AG08396 (cell line): ENCODE measurements at places on chromosomes 1 and 21.

DNA sequence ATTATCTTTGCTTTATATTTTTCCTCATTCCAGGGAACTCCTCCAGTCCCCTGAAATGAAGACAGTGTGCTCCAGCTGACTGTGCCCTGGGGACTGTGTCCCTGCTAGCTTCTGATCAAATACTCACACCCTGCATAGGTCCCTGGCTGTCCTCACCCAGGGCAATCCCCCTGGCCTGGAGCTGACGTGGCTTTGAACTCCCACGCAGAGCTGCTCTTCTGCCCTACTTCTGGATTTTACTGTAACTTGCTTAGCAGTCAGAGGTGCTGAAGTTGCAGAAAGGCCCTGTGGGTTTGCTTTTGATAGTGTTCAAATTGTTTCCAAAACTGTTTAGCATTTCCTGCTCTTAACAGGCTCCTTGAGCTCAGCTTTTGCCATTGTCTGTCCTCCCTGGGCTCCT lies 186.5 kb downstream of the FASLG start:
- DNase-seq, result no peak

GRCh38 chr1:172720339-172720738 lies 61.4 kb downstream of the FASLG start:
- DNase-seq, result no peak

DNA sequence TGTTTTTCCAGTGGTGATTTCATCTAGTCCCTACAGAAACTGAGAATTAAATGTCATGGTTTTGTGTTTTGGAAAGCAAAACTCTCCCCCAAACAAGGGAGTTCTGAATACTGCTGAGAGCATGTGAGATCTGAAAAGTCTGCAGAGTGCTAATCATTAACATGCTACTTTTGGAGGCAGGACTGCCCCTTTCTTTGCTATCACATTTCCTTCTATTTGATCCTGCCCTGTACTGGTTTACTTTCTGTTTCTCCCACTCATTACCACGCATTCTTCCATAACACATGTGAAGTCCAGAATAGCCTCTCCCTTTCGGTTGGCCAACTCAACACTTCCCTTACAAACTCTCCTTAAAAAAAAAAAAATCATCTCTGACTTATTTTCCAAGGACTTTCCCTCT lies 63.6 kb downstream of the GADD45A start:
- DNase-seq, result peak; percentile 50

- no peak for DNase-seq
These were observed 226.2 kb downstream of the AJAP1 start for GRCh38 chr1:4880626-4881025.

GRCh38 chr1:36236302-36236701 lies 12.1 kb downstream of the THRAP3 start:
- DNase-seq, result no peak

- DNase-seq, result no peak
These were observed 20.2 kb upstream of the TCEA3 start for GRCh38 chr1:23444596-23445390.

DNA sequence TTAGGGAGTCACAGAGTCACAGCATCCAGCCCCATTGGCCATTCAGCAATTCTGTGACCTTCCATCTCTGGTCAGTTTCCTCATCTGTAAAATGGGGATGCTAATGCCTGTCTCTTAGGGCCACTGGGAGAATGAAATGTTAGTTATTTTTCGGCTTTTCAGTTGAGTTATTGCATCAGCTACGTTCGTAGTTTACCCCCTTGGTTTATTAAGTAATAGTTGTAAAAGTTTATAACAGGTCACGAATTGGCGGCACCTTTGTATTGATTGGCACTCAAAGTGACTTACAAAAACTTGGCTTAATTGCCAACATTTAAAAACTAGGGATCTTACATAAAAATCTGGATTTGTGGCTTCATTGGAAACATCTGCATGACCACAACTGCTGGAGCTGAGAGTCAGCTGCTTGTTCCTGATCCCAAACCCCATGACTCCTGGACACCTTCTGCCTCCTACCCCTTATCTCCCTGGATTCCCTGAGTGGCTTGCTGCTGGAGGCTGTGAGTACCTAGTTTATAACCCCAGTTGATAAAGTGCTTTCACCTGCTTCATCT lies 23.0 kb upstream of the SLC1A7 start:
- DNase-seq, result no peak

- no peak for DNase-seq
These were observed 42.3 kb downstream of the TCEANC2 start for GRCh38 chr1:54095546-54096226.

DNA sequence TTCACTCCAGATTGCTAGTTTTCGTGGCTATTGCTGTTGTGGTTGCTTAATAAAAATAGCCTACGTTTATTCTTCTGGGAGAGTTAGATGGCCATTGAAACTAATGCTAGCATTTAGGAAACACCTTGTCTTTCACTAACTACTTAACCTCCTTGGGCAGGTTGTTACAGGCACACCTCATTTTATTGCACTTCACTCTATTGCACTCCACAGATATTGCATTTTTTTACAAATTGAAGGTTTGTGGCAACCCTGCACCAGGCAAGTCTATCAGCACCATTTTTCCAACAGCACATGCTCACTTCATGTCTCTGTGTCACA lies 11.3 kb upstream of the MARK1 start:
- DNase-seq, result no peak

- no peak for DNase-seq
These were observed 64.4 kb upstream of the BARHL2 start for GRCh38 chr1:90781534-90781933.

DNA sequence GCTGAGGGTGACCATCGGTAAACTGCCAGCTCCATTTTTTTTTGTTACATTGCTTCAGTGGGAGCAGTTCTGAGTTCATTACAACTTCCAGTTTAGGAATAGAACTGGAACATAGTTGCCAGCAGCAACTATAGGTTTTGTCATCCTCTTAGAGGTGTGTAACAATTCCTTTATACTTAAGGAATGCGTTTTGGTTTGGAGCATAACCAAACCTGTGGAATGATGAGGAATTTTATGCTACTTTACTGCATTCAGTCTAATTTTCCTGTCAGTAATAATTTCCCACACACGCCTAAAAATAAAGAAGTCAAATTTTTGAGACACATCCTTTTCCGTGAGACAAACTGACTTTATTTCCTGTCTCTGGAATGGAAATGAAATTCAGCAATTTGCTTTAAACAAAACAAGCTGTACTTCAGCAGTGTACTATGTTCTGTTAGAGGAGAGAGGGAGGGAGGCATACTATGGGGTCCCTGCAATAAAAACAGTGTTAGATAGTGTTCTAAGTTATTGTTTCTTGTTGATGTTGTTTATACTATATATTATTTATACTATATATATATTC lies 4.8 kb upstream of the AMPD1 start:
- DNase-seq, result no peak

DNA sequence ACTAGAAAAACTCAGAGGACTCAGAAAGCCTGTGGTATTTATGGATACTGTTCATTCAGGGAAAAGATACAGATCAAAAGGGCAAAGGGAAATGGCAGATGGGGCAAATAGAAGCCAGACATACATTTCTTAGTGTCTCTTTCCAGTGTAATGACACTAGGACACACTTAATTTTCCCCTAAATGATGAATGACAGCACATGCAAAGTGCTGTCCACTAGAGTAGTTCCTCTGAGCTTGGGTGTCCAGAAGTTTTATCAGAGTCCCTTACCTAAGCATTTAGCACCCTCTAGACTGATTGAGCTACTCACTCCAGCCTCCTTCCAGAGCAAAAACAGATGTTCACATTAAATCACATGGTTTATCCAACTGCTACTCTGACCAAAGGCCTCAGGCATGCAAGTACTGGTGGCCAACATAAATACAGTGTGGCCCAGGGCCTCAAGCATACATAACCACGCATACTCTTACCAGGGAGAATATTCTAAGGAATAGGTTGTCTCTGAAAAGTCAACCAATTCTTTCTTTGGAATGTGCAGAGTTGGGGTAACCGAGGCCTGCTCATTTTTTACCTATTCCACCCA lies 166.9 kb downstream of the NCAM2 start:
- peak; percentile 74 for DNase-seq

DNA sequence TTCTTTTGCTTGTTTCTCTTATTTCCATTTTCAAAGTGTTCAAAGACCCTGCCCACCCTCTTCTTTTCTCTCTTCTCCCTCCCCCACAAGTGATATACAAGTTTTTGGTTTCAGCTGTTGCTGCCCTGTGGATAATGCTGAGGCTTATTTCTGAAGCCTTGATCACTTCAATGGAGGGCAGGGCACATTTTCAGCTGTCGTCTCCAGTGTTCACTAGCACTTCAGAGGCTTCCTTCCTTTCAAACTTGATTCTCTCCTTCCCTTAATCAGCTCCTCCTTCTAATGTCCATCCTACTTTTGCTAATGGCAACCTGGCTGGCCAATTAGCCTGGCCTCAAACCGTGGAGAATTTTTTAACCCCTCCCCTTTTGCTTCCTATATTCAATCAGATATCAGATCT lies 435.7 kb upstream of the RUNX1 start:
- DNase-seq, result no peak

DNA sequence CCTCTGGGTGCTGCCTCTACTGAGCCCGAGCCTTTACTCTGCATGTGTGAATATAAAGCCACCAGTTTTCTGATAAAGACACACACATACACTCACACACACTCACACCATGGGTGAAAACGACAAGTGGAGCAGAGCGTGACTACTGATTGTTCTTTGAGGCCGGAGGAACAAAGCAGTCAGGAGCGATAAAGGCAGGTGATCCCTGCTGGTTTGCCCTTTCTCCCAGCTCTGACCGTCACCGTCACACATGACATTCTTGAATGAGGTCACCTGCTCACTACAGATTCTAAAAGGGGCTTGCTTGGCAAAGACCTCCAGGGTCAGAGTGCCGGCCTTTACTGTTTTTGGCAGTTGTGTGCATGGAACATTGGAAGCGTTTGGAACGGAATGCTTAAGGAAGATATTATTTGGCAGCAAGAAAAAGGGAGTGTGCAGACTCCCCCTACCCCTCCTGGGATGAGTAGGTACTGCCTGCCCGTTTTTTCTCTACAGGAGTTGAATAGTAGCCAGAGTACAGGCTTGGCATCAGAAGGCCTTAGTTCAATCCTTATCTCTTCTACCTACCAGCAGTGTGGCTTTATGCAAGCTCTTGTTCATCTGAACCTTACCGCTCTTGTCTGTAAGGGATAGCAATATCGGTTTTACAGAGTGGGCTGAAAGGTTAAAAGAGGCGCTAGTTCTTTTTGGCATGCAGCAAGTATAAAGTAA lies 79.7 kb downstream of the PBX1 start:
- no peak for DNase-seq

DNA sequence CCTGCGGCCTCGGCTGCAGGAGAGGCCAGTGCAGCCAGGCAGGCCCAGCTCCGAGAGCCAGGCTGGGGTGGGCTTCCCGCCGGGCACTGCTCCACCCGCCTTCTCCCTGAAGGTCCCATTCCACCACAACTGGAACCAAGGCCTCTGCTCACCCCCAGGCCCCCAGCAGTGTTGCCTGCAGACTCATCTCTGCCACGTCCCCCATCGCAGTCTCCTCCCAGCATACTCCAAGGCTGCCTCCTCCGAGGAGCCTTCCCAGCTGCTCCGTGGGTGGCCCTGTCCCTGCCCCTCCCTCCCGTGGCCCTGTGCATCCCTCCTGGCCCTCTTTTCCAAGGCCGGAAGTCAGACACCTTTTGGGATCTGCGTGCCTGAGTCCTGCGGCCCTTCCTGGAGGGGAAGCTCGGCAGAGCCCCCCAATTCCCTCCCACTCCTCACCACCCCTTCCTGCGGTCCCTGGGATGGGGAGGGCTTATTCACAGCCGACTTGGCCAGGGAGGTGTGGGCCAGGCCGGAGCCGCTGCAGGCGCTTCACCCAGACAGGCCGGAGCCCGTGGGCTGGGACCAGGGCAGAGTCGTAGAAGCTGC lies 47.6 kb downstream of the SLX9 start:
- DNase-seq, result no peak

- no peak for DNase-seq
These were observed 9.3 kb downstream of the C1QB start for GRCh38 chr1:22662318-22662717.

GRCh38 chr1:90262286-90262685 lies 267.4 kb downstream of the ZNF326 start:
- DNase-seq, result no peak

DNA sequence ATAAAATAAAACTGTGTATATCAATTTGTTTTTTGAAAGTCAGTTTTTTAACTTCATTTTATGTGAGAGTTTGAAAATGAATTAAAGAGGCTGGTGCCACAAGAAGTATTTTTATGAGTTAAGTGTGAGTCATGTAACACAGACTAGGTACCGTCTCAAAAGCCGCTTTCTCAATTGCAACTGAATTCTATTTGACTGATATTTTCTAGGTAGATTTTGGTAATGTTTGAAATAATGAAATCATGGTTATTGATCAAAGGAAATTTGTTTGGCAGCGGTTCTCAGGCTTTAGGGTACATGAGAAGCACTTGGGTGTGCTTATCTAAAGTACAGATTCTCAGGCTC lies 4.6 kb downstream of the SNX27 start:
- DNase-seq, result no peak

GRCh38 chr1:188584119-188584518 lies 1755.4 kb downstream of the PLA2G4A start:
- no peak for DNase-seq

- peak; percentile 84 for DNase-seq
These were observed 775 bp upstream of the TMEM63A start for GRCh38 chr1:225882694-225883615.

DNA sequence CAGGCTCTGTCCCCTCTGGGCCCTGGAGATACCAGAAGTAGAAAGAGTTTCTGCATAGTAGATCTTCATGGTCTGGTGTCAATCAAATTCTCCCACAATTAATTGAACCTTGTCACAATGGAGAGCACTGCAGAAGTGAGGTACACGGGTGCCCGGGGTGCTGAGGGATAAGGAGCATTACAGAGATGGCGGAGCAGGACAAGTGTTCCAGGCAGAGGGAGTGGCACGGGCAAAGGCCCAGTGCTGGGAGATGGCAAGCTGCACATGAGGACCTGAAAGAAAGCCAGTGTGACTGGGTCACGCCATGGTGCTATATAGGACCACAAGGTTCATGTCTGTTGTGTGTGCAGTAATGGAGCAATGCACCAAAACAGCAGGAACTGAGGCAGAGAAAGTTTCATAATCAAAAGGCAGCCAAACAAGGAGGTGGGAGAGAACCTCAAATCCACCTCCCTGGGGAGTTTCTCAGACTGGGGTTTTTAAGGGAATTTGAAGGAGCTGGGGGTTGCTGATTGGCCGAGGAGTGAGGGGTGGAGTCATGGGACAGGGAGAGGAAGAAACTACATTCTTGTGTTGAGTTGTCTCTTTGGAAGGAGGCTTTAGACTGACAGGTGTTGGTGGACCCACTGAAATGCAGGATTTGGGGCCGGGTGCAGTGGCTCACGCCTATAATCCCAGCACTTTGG lies 27.7 kb downstream of the ACOT11 start:
- no peak for DNase-seq

DNA sequence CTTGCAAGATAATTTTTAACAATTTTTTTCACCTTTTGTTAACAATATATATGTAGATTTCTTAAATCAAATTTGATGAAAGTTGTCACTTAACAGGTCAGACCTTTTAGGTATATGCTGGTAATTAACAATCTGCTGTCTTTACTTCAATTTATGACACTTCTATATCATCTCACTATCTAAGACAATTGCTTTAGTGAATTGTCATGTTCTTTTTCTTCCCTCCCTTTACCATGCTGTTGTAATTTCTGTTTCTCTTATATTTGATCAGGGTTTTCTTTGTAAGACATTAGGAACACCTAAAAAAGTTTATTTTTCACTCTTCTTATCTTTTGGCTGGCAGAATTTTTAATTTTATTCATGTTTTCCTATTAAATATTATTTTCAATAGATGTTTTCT lies 2.0 kb downstream of the IFI16 start:
- no peak for DNase-seq

GRCh38 chr1:52189898-52190480 lies 48.1 kb downstream of the ZFYVE9 start:
- no peak for DNase-seq

- DNase-seq, result peak; percentile 66
These were observed 863 bp downstream of the TARBP1 start for GRCh38 chr1:234478152-234478480.
